ENCODE measurements at places on chromosomes 6 and 20. TPM values are rescaled to one million over a fixed set of nuclear protein-coding genes. Genes with fewer than 3 reads are reported as not detected.

The C4B gene
- 0.28 TPM for total RNA-seq

DNA sequence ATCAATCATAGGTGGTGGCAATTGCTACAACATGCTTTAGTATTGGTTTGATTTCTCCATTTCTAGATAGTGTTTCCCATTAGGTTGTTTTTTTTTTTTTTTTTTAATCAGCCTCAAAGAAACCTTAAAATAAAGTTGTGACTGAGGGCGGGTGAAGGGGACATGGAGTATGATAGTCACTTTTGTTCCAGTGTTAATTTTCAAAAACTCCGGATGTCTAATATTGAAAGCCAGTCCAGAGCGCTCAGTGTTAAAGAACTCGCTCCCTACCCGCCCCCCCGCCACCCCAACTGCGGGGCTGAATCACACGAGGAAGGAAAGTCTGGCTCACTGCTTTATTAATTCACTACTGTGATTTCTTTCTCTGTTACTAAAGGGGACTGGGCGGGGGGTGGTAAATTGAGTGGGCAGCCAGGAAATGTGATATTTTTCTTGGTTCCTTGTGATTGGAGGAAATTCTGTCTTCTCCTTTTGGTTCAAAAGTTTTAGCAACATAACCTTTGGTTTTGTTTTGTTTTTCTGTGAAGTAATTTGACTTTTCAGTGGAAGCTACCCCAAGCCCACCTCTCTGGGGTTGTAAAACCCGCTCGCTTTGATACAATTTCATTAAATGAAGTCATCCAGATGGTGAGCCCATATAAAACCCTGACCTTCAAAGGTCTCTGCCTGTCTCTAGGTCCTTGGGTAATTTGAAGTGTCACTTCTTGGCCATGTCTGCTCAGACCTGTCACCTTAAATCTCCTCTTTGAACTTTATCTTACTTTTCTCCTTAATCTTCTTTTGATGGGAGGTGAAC lies 38.0 kb downstream of the TNFAIP3 start:
- H3K36me3 ChIP-seq = no peaks in the 10 kb centered on the region
- H3K27me3 ChIP-seq = no peaks in the 10 kb centered on the region
- H3K27ac ChIP-seq = no peak overlapping the region
- no peak for DNase-seq

The HTR1B gene
- total RNA-seq = not detected

DNA sequence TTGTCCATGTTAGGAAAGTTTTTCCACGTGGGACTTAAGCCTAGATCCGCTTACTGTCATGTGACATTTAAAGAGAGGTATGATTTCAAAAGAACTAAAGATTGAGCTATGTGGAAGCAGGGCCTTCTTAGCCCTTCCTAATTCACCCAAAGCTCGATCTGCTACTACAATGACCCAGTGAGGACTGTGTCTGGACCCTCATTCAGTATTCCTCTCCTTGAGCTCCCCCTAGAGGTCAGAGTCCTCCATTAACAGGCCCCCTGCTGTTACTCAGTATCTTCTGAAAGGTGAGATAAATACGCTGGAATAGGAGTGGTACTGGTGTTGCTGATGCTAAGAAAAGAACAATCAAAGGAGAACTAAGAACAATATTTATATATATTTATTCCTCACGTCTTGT lies 414.0 kb downstream of the GJA1 start:
- H3K36me3 ChIP-seq = no peaks in the 10 kb centered on the region
- H3K4me1 ChIP-seq = peaks cover 19% of the 10 kb centered on the region
- no peak overlapping the region for H3K4me3 ChIP-seq
- peak; percentile 77 for DNase-seq
- no peaks in the 10 kb centered on the region for H3K27me3 ChIP-seq

GRCh38 chr6:150072201-150072600 lies 3.3 kb upstream of the ULBP3 start:
- H3K27me3 ChIP-seq = no peaks in the 10 kb centered on the region
- peaks cover 12% of the 10 kb centered on the region for H3K4me1 ChIP-seq
- no peaks in the 10 kb centered on the region for H3K36me3 ChIP-seq
- no peak overlapping the region for H3K4me3 ChIP-seq

DNA sequence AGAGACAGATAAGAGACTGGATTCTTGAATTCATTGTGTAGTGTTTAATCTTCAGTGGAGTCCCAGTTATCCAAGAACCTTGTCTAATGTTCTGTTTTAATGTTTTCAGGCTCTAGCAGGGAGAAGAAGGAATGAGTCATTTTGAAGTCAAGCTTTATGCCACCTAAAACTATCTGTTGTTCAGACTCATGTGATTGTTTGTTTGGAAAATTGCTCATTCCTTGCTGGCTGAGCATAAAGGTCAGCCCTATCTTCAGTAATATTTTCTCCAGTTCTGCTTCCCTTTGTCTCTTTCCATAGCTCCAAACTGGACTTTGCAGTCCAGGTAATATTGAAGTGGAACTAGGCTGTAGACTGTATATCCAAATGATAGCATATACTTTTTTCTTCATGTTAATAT lies 34.2 kb downstream of the CLVS2 start:
- no peak for DNase-seq
- H3K27ac ChIP-seq = no peak overlapping the region
- H3K27me3 ChIP-seq = no peaks in the 10 kb centered on the region
- H3K4me1 ChIP-seq = no peaks in the 10 kb centered on the region

DNA sequence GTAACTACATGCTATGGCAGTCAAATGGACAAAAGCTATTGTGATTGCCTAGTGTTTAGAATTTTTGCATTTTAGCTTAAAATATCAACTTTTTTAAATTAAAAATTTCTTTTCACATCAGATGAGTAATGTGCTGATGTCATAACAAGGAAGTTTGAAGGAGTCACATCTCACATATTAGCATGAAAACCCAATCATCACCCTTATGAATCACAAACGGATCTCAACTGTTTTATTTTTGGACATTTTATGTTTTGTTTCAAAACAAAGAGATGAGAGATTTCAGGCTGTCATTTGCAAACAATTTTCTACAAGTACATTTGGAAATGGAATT lies 53.6 kb upstream of the TRERF1 start:
- DNase-seq = no peak
- H3K4me3 ChIP-seq = no peak overlapping the region
- H3K27ac ChIP-seq = no peak overlapping the region
- H3K4me1 ChIP-seq = peaks cover 15% of the 10 kb centered on the region

DNA sequence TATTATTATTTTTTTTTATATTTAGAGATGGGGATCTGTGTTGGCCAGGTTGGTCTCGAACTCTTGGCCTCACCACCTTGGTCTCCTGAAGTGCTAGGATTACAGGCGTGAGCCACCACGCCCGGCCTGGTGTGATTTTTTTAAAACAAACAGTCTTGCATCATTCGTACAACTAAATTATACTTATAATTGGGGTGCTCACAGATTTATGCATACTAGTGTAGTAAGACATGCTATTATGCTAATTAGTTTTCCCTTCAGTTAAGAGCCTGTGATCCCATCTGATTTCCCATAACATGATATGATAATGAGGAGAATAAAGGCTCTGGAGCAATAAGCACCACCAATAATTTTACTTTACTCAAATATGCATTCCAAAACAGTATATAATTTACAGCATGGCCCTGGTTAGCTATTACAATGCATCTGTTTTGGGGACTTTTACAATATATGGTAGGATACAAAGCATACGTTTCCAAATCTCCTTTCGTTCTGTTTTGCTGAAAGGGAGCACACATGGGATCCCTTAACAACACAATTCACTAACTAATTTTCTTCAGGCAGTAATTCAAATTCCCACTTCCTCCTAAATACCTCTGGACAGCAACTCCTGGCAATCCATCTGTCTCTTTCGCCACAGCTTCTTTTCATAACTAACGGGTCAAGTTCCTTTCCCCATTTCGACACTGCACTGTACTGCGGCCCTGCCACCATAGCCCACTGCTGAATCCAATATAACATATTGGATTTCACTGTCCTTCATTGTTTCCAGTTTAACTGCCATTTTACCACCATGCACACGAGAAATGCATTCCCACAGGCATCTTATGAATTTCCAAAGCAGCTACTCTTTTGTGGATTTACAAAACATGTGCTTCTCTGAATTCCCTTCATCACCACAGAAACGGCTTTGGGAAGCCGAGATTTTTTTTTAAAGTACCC lies 1.7 kb downstream of the NUDT3 start:
- H3K36me3 ChIP-seq = peaks cover 7% of the 10 kb centered on the region
- no peaks in the 10 kb centered on the region for H3K27me3 ChIP-seq
- peak; percentile 42 for DNase-seq
- H3K4me1 ChIP-seq = peaks cover 8% of the 10 kb centered on the region

DNA sequence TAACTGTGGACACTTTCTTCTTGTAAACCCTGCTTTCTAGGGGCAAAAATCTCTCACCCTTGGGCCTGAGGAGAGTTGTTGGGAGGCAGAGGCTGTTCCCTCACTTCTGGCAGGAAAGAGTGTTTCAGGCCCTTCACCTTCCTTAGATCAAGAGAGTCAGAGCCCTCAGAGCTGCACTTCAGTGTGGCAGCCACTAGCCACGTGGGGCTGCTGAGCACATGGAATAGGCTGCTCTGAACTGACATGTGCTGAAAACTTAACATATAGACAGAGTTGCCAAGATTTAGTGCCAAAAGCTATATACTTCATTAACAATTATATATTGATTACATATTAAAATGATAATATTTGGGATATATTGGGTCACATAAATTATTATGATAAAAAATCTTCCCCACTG lies 4.4 kb upstream of the LMBRD1 start:
- H3K27ac ChIP-seq = no peak overlapping the region
- H3K4me3 ChIP-seq = no peak overlapping the region
- no peak for DNase-seq

The LPA gene
- total RNA-seq = not detected

DNA sequence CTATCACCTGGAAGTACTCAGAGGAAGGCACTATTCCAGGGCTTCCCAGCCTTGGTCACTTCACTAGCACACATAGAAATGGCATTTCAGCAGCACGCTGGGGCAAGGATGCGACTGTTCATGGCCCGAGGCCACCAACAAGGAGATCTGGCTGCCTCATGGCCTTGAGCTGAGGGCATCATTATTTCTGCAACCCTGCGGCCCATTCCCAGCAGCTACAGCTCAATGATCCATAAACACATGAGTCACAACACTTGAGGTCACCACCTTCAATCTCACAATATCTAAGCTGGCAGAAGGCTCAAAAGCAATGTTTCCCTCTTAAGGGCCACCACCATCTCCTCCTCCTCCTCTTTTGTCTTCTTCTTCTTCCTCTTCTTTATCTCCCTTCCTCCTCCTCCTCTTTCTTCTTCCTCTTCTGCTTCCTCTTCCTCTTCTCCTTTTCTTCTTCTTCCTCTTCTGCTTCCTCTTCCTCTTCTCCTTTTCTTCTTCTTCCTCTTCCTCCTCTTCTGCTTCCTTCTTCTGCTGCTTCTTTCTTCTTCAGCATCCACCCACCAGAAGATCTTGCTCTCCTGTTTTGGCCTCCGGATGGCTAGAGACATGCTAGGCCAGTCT lies 382.9 kb upstream of the CNR1 start:
- no peak overlapping the region for H3K27ac ChIP-seq
- 0 out of 2 replicates have a peak, but pooled peaks cover 3% of the 10 kb centered on the region for H3K27me3 ChIP-seq
- H3K4me1 ChIP-seq = no peaks in the 10 kb centered on the region
- no peak for DNase-seq

GRCh38 chr20:62236766-62237513 lies 1.4 kb upstream of the OSBPL2 start:
- H3K27me3 ChIP-seq = peaks cover 4% of the 10 kb centered on the region
- no peak for DNase-seq
- no peak overlapping the region for H3K4me3 ChIP-seq
- H3K36me3 ChIP-seq = 0 out of 2 replicates have a peak, but pooled peaks cover 3% of the 10 kb centered on the region
- H3K27ac ChIP-seq = no peak overlapping the region
- peaks cover 8% of the 10 kb centered on the region for H3K4me1 ChIP-seq

The NHLRC1 gene
- 1.3 TPM for total RNA-seq

GRCh38 chr20:25050082-25050481 lies 7.9 kb downstream of the ACSS1 start:
- no peaks in the 10 kb centered on the region for H3K27me3 ChIP-seq
- no peak overlapping the region for H3K27ac ChIP-seq
- no peaks in the 10 kb centered on the region for H3K4me1 ChIP-seq
- H3K4me3 ChIP-seq = no peak overlapping the region
- DNase-seq = no peak
- no peaks in the 10 kb centered on the region for H3K36me3 ChIP-seq

DNA sequence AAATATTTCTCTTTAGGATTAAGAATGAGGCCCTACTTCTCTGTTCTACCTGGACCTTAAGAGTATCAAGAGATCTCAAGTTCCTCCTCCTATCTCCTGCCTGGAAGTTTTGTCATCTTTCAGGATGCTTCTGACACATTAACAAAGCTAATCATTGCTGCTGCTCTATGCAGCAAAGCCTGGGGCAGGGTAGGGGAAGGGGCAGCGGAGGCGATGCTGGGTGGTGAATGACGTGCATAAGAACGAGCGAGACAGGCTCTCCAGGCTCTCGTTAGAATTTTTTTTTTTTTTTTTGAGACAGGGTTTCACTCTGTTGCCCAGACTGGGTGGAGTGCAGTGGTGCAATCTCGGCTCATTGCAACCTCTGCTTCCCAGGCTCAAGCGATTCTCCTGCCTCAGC lies 31.2 kb downstream of the FERMT1 start:
- H3K27ac ChIP-seq = no peak overlapping the region
- no peak overlapping the region for H3K4me3 ChIP-seq
- H3K36me3 ChIP-seq = no peaks in the 10 kb centered on the region
- peaks cover 6% of the 10 kb centered on the region for H3K27me3 ChIP-seq
- DNase-seq = no peak

The RAET1E gene
- total RNA-seq = 0.28 TPM

The ZBP1 gene
- total RNA-seq = not detected

- H3K4me1 ChIP-seq = no peaks in the 10 kb centered on the region
- H3K4me3 ChIP-seq = no peak overlapping the region
- H3K27me3 ChIP-seq = no peaks in the 10 kb centered on the region
- no peak overlapping the region for H3K27ac ChIP-seq
These were observed 224.5 kb downstream of the RFPL4B start for GRCh38 chr6:112571488-112572270.

The FAXC gene
- 20.5 TPM for total RNA-seq

DNA sequence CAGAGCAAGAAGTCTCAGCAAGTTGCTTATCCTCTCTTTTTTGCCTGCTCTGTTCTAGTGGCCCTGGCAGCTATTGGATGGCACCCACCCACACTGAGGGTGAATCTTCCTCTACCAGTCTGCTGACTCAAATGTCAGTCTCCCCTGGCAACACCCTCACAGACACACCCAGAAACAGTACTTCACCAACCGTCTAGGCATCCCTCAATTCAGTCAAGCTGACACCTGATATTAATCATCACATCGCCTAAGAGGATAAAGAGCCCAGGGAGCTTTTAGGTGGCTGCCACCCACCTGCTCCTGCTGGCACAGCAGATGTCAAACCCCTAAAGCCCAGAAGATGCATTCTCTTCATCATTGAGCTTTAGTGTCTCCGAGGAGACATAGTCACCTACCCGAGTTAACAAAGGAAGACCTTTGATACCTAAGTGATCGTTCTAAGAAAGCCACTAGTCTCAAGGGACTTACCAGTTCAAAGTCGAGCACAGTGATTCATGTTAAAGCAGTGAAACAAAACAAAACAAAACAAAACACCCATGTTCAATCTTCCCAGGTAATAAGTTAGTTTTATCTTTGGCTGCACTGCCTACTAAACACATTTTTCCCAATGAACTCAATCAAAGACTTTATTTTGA lies 97.7 kb upstream of the KCNQ5 start:
- H3K4me1 ChIP-seq = no peaks in the 10 kb centered on the region
- no peak for DNase-seq
- H3K27ac ChIP-seq = no peak overlapping the region
- H3K27me3 ChIP-seq = no peaks in the 10 kb centered on the region
